ENCODE measurements at places on chromosomes 1 and 21.

- H3K36me3 ChIP-seq, result no peaks in the 10 kb centered on the region
- no peaks in the 10 kb centered on the region for H3K27me3 ChIP-seq
These were observed 14.4 kb upstream of the PTCH2 start for GRCh38 chr1:44857446-44857845.

DNA sequence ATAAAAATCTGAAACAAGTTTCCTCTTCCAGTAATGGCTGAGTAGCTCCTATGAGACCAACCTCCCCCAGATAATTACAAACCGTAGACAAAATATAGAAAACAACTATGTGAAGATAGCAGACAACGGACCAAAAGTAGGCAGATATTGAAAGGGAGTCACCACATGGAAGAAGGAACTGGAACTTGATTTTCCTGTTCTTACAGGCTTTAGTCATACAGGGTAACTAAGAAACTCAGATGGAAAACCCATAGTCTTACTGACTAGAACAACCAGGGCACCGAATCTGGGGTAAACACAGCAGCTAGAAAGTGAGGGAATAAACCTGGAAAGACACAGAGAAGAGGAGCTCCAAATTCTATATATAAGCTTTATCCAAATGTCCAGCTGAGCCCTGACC, 26.0 kb downstream of the LMX1A start:
- no peak overlapping the region for H3K4me3 ChIP-seq
- H3K27ac ChIP-seq, result no peak overlapping the region
- no peaks in the 10 kb centered on the region for H3K27me3 ChIP-seq
- no peak for DNase-seq
- H3K36me3 ChIP-seq, result no peaks in the 10 kb centered on the region

DNA sequence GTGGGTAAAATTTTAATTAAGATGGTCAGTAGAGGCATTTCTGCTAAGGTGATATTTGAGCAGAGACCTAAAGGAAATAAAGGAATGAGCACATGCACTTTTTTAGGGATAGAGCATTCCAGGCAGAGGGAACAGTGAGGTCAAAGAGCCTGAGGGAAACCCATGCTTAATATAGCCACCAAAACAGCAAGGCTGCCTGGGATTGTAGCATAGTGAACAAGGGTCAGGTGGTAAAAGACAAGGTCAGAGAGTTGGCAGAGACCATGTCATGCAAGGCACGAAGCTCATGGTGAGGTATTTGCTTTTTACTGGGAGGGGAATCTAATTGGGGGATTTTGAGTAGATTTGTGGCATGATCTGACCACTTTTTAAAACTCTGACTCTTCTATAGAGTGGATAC, 344.6 kb upstream of the LRRC7 start:
- DNase-seq, result no peak
- no peak overlapping the region for H3K4me3 ChIP-seq
- no peaks in the 10 kb centered on the region for H3K4me1 ChIP-seq
- H3K27me3 ChIP-seq, result no peaks in the 10 kb centered on the region
- no peaks in the 10 kb centered on the region for H3K36me3 ChIP-seq

DNA sequence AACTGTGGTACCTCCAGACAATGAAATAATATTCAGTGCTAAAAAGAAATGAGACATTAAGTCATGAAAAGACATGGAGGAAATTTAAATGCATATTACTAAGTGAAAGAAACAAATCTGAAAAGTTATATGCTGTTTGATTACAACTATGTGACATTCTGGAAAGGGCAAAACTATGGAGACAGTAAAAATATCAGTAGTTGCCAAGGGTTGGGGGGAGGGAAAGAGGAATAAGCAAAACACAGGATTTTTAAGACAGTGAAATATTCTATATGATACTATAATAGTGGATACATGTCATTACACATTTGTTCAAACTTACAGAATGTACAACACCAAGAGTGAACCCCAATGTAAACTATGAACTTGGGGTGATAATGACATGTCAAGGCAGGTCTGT, 38.2 kb upstream of the PKN2 start:
- no peak for DNase-seq
- H3K27ac ChIP-seq, result no peak overlapping the region
- no peaks in the 10 kb centered on the region for H3K27me3 ChIP-seq
- no peaks in the 10 kb centered on the region for H3K4me1 ChIP-seq
- H3K36me3 ChIP-seq, result no peaks in the 10 kb centered on the region
- H3K4me3 ChIP-seq, result no peak overlapping the region

DNA sequence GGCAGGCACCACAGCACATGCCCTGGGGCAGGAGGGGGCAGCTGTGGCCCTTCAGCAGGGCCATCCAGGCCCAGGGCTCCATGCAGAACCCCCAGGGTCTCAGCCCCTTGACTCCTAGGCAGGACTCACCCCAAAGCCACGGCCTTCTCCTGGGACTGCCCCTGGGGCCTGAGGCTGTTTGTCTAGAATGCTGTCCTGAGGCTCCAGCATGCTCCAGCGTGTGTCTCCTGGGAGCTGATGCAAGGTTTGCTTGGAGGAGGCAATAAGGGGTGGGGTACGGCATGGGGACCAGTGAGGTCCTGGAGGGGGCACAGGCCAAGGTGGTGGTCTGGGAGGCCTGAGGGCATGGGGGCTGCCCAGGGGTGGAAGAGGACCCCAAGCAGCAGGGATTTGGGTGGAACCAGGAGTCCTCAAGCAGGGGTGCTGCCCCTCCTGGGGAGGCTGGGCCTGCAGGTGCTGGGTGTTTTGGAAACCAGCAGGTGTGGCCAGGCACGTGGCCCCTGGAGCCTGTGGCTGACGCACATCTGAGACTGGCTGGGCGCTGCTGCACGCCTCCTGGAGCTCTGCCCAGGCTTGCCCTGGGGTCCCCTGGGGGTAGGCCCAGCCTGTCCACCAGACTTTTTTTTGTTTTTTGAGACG, 7.8 kb upstream of the CALML6 start:
- H3K27ac ChIP-seq, result no peak overlapping the region
- H3K36me3 ChIP-seq, result no peaks in the 10 kb centered on the region
- no peaks in the 10 kb centered on the region for H3K27me3 ChIP-seq
- DNase-seq, result no peak
- H3K4me3 ChIP-seq, result no peak overlapping the region
- no peaks in the 10 kb centered on the region for H3K4me1 ChIP-seq

DNA sequence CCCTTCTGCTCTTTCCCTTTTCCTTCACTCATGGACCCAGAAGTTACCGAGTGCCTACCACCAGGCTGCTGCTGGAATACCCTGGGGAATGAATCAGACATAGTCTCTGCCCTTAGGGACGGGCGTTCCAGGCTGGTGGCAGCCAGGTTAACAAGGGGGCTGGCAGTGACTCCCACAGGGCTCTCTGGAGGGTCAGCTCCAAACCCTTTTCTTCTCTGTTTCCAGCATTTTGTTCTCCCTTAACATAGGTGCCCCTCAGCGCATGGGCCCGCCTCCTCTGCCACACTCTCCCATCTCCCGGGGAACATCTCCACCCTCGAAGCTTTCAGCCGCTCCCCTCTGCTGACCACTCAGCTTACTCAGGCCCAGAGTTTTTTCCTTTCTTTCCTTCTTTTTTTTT, 62.9 kb upstream of the LRP8 start:
- peaks cover 30% of the 10 kb centered on the region for H3K4me1 ChIP-seq
- H3K27ac ChIP-seq, result peak overlapping the region; percentile 2
- no peaks in the 10 kb centered on the region for H3K36me3 ChIP-seq
- H3K27me3 ChIP-seq, result peaks cover 6% of the 10 kb centered on the region
- H3K4me3 ChIP-seq, result no peak overlapping the region

DNA sequence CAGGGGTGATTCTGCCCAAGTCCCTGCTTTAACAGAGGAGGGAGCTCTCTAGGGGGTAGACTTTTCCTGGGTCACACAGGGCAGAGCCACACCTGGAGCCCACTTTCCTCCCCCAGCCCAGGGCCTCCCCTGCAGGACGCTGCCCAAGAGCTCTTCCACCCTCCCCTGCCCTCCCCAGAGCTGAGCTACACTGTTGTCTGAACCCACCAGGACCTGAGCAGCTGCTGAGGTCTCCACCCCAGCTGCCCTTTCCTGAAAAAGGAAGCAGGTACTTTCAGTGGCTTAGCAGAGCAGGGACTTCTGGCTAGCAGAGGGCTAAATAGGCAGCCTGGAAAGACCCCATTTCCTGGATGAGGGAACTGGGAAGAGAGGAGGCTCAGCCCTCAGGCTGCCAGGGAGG, 169.3 kb upstream of the ETV3 start:
- no peaks in the 10 kb centered on the region for H3K4me1 ChIP-seq
- H3K36me3 ChIP-seq, result no peaks in the 10 kb centered on the region
- H3K27ac ChIP-seq, result no peak overlapping the region
- DNase-seq, result no peak
- no peak overlapping the region for H3K4me3 ChIP-seq

GRCh38 chr1:7252411-7253117, 467.3 kb downstream of the CAMTA1 start:
- DNase-seq, result no peak
- no peaks in the 10 kb centered on the region for H3K36me3 ChIP-seq
- H3K4me1 ChIP-seq, result 0 out of 2 replicates have a peak, but pooled peaks cover 4% of the 10 kb centered on the region
- no peaks in the 10 kb centered on the region for H3K27me3 ChIP-seq
- no peak overlapping the region for H3K4me3 ChIP-seq

DNA sequence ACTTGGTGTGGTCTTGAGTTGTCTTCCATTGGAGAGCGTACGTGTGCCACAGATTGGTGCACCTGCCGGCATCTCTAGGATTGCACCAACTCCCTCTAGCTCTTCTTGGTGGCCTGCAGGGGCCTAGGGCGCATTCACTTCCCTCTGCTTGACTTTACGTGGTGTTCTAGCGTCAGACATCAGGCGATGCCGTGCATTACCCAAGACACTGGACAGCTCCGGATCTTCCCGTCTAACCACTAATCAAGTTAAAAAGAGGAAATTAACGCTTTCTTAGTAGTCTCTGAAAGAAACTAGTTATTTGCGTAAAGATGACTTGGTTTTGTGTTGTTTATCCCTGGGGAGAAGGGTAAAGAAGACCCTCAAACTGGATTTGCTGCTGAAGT, 510 bp upstream of the IL10RB start:
- no peaks in the 10 kb centered on the region for H3K4me1 ChIP-seq
- no peak overlapping the region for H3K27ac ChIP-seq
- H3K27me3 ChIP-seq, result no peaks in the 10 kb centered on the region
- peak overlapping the region; percentile 73 for H3K4me3 ChIP-seq
- peaks cover 6% of the 10 kb centered on the region for H3K36me3 ChIP-seq
- no peak for DNase-seq

Measured in SK-N-SH (cell line).